BJ (cell line): ENCODE measurements at places on chromosomes 16 and 17.

GRCh38 chr17:77200711-77201110, 59.9 kb downstream of the SEC14L1 start:
- no peak for DNase-seq

- DNase-seq: no peak
These were observed 5.1 kb upstream of the NPTX1 start for GRCh38 chr17:80481284-80482057.

DNA sequence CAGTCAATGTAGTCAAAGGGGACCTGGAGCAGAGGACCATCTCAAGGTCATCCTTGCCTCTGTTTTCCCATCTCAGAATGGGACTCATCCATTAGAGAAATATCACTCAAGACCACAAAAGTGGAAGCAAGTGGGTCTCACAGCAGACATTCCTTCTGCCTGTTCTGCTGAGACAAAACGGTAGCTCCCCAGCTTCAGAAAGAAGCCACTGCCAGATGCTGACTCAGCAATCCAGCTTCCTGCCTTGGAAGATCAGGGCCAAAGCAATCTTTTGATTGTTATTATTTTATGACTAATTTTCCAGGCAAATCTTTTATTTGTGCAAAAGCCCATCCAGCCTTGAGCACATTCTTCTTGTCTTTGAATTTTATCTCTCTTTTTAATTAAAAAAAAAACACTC, 86.8 kb downstream of the CCT6B start:
- DNase-seq: no peak

DNA sequence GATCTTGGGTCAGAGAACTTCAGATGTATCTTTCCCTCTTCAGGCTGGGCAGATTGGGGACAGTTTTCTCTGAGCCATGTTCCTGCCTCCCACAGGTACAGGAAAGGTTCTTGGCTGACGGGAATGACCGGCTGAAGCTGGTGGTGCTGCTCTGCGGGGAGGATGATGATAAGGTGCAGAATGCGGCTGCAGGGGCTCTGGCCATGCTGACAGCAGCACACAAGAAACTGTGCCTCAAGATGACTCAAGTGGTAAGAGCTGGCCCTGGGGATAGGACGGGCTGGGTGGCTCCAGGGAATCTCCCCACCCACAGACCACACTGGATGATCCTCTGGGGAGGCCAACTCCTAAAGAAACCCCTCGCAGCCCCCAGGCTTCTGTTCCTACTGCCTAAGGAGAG, 10.9 kb downstream of the SLC35G3 start:
- DNase-seq: no peak

GRCh38 chr16:27244363-27244755, 24.2 kb downstream of the NSMCE1 start:
- no peak for DNase-seq

- DNase-seq: no peak
These were observed 11.4 kb downstream of the SCGB1C2 start for GRCh38 chr17:148757-149156.
